ENCODE measurements at places on chromosomes 5 and 9.

- no peak for DNase-seq
These were observed 69.3 kb downstream of the AMBP start for GRCh38 chr9:114008667-114009410.

- no peak for DNase-seq
These were observed 200.0 kb upstream of the S1PR3 start for GRCh38 chr9:88791105-88791805.

GRCh38 chr9:34809504-34810186 is 99.7 kb upstream of the CCL21 start:
- no peak for DNase-seq

GRCh38 chr5:113166261-113166660 is 189.7 kb downstream of the DCP2 start:
- no peak for DNase-seq

DNA sequence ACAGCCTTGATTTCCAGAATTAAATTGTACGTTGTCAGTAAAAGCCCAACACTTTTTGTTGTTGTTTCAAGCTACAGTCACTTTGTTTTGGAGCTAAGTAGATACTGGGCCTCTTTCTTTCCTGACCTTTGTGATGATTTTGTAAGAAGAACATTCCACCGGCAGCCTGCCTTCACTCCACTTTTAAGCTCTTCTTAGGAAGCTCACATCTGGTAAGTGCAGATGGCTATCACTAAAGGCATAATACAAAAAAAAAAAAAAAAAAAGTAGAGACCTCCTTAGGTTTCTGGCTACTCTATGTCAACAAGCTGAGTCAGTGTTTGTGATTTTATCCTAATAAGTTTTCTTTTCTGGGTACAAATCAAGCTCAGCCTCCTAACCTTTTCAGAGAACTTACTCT is 1922.1 kb upstream of the WWC1 start:
- DNase-seq, result no peak

- no peak for DNase-seq
These were observed 87.6 kb downstream of the UGCG start for GRCh38 chr9:111984086-111984802.

DNA sequence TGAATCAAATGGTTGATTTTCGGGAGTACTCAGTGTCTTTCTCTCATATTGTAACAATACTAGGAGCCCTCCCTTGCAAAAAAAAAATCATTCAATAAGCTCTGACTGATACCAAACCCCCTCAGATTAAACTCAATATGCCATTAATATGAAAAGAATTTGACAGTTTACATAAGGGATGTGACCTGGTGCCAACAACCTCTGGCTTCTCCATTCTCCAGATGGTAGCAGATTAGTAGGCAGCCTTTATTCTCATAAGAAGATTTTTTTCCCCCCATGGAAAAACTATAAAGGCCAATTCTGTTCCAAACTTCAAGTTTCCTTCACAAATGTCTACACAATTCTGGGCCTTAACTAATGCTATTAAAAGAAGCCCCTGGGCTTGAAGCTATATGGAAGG is 96.5 kb downstream of the EFNA5 start:
- no peak for DNase-seq

GRCh38 chr5:59790776-59791475 is 102.6 kb downstream of the PDE4D start:
- no peak for DNase-seq

Data from stimulated activated CD8-positive, alpha-beta memory T cell treated with anti-CD3 and anti-CD28 coated beads, Interleukin-7, amount 100 ng/mL, for 1 hour (primary cell).